ENCODE measurements at places on chromosomes 2 and 18.

GRCh38 chr2:85596026-85596333 lies 435 bp downstream of the RNF181 start:
- no peak for DNase-seq

GRCh38 chr2:28683100-28683706 lies 68.4 kb upstream of the PPP1CB start:
- peak; percentile 82 for DNase-seq

- DNase-seq, result no peak
Observed at GRCh38 chr2:235463893-235464292, 29.9 kb upstream of the AGAP1 start.

DNA sequence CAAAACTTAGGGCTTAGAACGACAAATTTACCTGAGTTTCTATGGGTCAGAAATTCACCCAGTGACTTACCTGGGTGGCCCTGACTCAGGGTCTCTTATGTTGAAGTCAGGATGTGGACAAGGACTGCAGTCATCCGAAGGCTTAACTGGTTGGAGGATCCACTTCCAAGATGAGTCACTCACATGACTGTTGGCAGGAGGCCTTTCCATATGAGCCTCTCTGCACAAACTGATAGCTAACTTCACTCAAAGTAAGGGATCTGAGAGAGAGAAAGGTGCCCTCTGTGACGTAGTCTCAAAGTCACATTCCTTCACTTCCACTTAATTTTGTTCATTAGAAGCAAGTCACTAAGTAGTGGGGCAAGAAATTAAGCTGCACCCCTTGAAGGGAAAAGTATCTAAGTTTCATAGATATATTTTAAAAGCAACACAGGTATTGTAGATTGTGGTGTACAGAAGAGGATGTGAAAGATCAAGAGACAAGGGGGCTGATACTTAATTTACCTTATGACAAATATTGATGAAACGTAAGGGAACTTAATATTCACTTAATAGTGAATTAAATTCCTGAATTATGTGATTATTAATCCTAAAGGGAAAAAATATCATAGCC lies 48.4 kb downstream of the TANK start:
- peak; percentile 75 for DNase-seq

GRCh38 chr2:11682590-11682915 lies 12.6 kb upstream of the NTSR2 start:
- DNase-seq, result no peak

DNA sequence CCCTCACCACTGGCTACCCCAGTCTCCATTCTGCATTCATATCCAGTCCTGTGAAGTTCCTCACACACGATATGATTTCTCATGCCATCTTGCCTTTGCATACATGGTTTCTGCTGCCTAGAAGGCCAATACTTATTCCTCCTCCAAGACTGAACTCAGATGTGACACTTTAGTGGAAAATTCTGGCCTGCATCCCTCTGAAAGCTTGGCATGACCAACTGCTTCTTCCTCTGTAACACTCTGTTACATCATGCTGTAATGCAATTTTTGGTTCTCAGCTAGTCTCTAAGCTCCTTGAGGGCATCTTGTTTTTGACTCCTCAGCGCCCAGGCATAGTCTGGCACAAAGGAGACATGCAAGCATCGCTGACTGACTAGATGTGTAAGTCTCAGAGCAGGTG lies 12.6 kb downstream of the FAM161A start:
- DNase-seq, result no peak

GRCh38 chr2:228689053-228689452 lies 507.6 kb upstream of the SPHKAP start:
- DNase-seq, result peak; percentile 46

DNA sequence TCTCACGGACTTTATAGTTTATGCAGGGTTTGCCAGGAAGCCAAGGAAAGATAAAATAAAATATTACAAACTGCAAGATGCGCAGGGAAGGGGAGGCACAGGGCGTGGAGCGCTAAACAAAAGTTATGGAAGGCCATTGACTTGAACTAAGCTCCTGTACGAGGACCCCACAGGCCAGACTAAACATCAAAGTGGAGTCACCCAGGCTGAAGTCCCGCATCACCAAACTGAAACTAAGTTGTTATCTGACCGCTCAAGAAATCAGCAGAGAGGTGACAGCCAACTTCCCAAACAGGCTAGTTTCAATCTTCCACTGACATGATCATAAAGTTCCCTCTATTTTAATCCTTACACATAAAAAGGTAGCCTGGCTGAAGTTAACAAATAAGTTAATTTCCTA lies 90.5 kb upstream of the YWHAQ start:
- no peak for DNase-seq

GRCh38 chr2:119062652-119063051 lies 95.9 kb downstream of the C1QL2 start:
- no peak for DNase-seq

- DNase-seq, result no peak
Observed at GRCh38 chr18:77020561-77020960, 112.0 kb downstream of the MBP start.

- peak; percentile 84 for DNase-seq
Observed at GRCh38 chr2:109335631-109336176, 206.7 kb downstream of the SH3RF3 start.

- peak; percentile 43 for DNase-seq
Observed at GRCh38 chr18:6566338-6566911, 151.7 kb upstream of the L3MBTL4 start.

- DNase-seq, result peak; percentile 41
Observed at GRCh38 chr2:38215993-38216392, 140.0 kb upstream of the CYP1B1 start.

DNA sequence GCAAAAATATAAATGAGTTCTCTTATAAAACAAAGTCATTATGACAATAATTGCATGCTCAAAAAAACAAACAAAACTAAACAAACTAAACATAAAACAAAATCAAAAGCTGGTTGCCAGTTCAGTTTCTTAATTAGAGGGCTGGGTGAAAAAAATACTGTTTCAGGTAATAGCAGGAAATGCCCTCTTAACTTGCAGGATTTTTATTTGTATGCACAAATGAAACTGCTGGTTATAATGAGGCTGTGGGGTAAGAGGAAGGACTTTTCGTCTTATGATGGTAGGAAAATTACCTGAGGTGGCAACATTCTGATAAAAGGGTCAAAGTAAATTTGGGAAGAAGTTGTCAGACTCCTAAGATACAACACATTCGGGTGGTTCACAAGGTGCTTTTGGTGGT lies 21.5 kb upstream of the CDKL4 start:
- no peak for DNase-seq

- no peak for DNase-seq
Observed at GRCh38 chr18:63005306-63005705, 290.0 kb downstream of the PHLPP1 start.

DNA sequence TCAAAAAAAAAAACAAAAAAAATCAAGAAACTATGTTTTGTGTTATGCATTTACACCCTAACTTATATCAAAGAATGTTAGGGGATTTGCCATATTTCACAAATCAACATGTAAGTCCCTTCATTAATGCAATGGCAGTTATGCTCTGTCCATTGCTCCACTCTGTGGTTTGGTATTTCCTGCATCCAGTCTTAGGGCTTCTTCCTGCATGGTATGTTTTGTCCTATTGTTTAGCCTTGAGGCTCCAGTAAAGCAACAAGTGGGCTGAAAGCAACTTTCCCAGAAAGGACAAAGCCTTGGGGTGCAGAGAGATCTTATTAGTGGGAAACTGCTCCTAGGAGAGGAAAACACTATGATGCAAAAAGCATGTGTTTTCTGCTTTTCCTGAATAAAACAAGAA lies 474.1 kb downstream of the IRS1 start:
- DNase-seq, result no peak

GRCh38 chr2:236319036-236319435 lies 54.8 kb upstream of the ASB18 start:
- no peak for DNase-seq

DNA sequence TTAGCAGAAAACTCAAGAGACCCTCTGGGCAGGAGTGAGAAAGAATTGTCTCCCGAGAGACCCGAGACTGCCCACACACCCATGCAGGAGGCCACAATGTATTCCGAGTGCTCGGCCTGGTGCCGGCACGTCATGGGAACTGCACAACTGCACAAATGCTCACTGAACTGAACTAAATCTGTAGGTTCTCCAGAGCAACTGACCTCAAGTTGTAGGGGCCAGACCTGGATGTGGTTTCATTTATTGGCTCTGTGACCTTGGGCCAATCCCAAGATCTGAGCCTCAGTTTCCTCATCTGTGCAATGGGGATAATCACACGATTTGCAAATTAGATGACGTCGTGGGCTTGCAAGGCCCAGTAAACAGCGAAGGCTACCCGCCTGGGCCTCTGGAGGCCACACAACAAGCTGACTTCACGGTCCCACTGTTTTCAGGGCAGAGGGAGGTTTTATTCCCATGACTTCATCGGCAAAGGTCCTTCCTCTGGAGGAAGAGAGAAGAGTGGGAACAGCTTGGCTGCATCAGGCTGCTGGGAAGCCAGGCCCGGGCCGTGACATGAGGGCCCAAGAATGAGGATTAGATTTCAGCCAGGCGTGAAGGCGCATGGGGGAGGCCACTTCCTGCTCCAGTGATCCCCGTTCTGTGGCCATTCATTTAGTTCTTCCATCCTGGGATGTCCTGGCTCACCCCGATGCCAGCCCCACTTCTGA lies 3.6 kb upstream of the ERFE start:
- peak; percentile 57 for DNase-seq

DNA sequence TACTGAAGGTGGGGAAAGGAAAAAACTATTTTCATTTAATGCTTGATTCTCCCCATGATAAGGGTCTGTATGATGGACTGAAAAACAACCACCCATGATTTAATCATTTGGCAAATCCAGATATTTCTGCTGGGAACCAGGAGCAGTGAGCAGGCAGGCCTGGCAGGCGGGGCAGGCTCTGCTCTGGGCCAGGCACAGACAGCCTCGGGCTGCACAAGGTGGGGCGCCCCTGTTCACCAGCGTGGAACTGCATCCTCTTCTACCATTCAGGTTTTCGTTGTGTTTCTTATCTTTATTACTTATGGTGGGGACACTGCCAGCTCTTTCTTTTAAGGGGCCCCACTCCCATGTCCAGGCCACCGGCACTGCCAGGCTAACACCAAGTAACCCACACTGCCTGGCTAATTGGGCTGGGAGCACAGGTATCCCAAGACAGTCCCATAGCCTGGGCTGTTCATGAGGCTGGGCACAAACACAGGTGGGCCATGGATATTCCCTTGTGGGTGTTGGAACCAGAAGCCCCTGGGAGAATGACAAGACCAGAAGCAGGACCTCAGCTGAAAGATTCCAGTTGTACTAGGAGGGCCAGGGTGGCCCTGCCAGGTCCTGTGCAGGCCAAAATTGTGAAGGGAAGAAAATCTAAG lies 57.1 kb upstream of the RALBP1 start:
- no peak for DNase-seq

GRCh38 chr2:106085181-106085940 lies 108.7 kb downstream of the UXS1 start:
- peak; percentile 26 for DNase-seq

DNA sequence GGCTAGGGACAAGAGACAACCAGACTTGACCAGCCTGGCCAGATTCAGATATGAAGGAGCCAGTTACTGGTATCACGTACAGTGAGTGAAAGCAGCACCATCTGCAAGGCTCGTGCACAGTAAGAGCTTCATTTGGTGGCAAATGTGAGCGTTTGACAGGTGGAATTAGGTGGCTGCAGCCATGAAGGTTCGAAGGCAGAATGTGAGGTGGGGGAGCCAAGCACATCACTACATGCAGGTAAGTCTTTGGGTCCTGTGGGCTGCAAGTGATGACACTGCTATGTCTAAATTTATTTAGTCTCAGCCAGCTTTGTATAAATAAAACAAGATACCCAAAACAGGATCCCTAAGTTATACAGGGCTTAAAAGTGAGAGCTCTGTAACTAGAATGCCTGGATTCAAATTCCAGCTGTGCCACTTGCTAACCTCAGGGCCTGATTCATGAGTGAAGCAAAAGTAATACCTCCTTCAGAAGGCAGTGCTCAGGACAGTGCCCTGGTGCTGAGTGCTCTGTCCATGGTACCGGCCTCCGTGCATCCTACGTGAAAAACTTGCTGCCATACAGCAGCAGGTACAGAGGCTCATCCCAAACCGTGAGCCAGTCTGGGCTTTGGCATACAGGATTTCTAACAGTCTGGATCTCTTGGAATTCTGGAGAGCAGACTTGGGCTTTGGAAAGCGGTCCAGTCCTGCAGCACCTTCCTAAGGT lies 18.6 kb downstream of the DDX18 start:
- peak; percentile 38 for DNase-seq

DNA sequence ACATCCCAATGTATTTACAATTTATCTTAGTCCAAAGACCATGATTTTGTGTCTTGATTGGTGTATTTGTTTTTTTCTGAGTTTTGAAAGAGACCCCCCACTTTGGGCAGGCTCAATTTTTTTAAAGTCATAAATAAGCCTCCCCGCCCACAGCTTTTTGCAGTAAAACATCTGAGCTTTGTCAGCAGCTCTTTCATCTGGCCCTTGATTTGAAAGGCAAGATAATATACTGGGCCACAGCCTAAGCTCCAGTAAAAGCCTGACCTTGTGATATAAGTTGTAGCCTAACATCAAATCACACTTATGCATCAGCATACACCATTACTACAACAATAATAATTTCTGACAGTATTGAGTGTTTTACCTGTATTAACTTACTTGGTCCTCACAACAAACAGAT lies 51.3 kb upstream of the SERTAD2 start:
- DNase-seq, result no peak

GRCh38 chr18:55013086-55013485 lies 53.8 kb upstream of the CCDC68 start:
- no peak for DNase-seq

DNA sequence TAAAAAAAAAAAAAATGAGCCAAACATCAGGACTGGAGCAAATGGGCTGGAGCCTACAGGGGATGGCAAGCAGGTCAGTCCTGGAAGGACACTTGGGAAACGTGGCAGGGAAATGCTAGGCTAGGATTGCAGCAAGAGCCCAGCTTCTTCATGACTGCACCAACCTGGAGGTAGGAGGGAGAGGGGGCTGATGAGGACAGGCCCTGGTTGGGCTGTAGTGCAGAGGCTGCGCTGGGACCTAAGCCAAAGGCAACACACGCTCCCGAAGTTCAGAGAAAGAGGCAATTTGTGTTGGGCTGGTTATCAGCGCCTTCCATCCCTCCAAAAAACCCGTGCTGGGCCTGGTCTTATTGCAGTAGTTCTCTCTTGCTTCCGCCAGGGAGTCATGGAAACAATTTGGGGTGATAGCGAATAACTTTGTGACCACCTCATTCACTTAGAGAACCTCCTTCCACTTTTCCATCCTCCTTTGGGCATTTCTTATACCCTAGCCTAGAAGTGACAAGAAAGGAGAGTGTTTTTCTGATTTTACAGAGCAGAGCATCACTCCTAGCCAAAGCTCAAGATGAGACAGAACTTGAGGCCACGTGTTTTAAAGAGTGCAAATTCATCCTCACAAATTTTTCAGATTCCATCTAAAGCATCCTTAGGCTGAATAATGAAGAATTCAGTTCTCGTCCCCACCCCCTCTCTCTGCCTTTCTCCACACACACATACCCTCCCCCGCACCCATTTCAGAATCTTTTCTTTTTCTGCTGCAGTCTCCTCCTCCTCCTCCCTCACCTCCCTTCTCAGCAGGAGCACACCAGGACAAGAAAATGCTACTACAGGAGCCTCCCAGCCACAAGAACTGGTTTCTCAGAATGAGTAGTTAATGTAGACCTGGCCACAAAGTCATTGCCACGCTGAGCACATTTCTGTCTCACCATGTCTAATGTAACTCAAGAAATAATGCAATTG lies 82.5 kb upstream of the STPG4 start:
- DNase-seq, result peak; percentile 84

All from fibroblast of upper back skin (primary cell).